Mesangial cell (primary cell): ENCODE measurements at places on chromosomes 1 and 21. TPM values are rescaled to one million over a fixed set of nuclear protein-coding genes. Genes with fewer than 3 reads are reported as not detected.

The VANGL2 gene
- total RNA-seq: 7.3 and 13.2 TPM in 2 replicates

The RRP15 gene
- total RNA-seq: 3.0 and 3.7 TPM in 2 replicates

The KPRP gene
- total RNA-seq: not detected in 2 replicates

The XCL2 gene
- total RNA-seq: not detected in 2 replicates

The RGS4 gene
- total RNA-seq: 76.1 and 272 TPM in 2 replicates

The KCNQ4 gene
- total RNA-seq: 0.49 and 1.3 TPM in 2 replicates

The DMBX1 gene
- total RNA-seq: not detected in 2 replicates

The TCP10L gene
- total RNA-seq: under 0.01 TPM in 1 of 2 replicates, not detected in the other

The C1orf105 gene
- total RNA-seq: not detected in 2 replicates

The SYT14 gene
- total RNA-seq: 2.6 and 8.0 TPM in 2 replicates

The LRRC8C gene
- total RNA-seq: 3.5 and 8.0 TPM in 2 replicates

The ZNF683 gene
- total RNA-seq: not detected in 2 replicates

The CYP4B1 gene
- total RNA-seq: not detected in 2 replicates

The TNFRSF4 gene
- 1.8 and 3.4 TPM in 2 replicates for total RNA-seq
